Activated CD4-positive, alpha-beta T cell treated with anti-CD3 and anti-CD28 coated beads, Interleukin-2, amount 50 U/mL, for 24 hours (primary cell): ENCODE measurements at places on chromosomes 2 and 18.

DNA sequence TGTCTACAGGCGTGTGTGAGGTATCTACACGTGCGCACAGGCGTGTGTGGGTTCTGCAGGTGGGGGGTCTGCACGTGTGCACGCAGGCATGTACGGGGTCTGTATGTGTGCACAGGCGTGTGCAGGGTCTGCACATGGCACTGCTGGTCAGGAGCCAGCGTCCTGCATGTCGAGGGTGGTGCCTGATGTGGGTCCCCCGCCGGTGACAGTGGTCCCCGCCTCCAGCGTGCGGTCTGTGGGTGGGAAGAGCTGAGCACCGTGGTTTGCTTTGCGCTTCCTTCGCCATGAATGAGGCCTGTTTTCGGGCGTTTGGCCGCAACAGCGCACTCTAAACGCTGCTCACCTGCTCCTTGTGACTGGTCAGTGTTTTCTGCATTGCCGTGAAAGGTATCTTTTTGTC is 57.2 kb downstream of the CTDP1 start:
- no peak for DNase-seq

DNA sequence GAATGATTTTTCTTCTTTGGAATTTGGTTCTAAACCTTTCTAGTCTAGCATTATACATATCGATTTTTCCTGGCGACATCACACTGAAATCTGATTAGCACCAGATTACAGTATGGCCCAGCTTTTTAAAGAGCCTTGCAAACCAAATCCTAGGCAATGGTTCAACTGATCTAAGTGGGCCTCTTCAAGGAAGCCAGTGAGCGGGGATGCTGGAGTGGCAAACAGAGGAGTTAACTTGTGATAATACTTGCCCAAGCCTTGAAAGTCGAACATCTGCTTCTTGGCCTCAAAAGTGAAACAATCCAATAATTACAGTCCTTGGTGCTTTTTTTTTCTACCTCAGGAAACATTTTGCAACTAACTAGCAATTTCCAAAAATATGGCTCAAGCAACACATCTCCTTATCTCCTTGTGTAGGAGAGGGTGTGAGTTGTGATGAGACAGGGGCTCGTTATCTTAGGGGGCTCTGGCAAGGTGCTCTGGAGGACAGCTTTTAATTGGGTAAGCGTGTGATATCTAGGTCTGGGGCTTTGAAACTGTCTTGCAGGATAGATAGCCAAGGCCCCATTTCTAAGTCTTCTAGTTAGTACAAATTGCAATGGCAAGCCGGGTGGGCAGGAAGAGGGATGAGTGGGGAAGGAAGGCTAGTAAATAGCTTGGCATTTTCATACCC is 240.2 kb upstream of the CCDC68 start:
- no peak for DNase-seq

DNA sequence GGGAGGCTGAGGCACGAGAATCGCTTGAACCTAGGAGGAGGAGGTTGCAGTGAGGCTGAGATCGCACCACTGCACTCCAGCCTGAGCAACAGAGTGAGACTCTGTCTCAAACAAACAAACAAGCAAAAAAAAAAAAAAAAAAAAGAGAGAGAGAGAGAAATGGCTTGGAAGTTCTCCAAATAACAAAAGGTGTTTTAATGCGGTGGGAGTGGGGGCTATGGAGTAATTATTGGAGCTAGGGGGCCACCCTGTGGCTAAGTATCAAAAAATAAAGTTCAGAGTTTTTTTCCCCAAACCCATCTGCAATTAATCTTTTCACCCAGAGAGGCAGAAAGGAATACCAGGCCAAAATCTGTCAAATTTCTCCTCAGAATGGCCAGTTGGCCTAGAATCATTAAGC is 23.0 kb upstream of the CEP68 start:
- DNase-seq: no peak

GRCh38 chr2:239392688-239393387 is 8.0 kb downstream of the HDAC4 start:
- DNase-seq: no peak

GRCh38 chr2:212089873-212090272 is 448.7 kb downstream of the ERBB4 start:
- DNase-seq: no peak

DNA sequence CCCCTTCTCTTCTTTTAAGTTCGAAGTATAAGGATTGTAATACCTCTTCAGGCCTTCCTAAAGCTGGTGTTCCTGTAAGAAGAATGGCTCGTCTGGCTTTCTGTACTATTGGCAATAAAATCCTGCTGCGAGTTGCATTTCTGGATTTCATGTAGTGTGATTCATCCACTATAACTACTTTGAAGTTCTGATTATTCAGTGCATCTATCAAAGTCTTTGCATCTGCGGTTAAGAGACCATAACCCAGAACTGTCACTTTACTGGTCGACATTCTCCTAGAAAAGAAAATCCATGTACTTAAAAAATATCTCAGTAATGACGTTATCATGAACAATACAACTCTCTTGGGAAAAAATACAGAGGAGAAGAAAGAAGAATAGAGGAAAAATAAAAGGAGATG is 181.1 kb downstream of the ZRANB3 start:
- DNase-seq: no peak

DNA sequence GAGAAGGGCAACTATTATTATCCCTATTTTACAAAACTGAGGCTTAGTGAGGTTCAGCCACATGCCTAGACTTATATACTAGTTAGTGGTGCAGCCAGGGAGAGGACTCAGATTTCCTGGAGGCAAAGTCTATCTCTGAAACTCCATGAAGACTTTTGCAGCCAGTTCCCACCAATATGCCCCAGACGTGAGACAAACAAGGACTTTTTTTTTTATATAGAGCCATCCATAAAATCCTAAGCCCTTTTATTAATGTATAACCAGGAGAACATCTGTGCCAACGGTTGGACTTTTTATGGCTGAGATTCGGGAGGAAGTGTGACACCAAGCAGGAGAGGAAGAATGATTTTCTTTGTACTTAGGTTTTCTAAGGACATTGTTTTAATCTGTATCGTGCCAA is 29.9 kb downstream of the LIPG start:
- DNase-seq: no peak

- no peak for DNase-seq
Observed at GRCh38 chr2:59575191-59575590, 978.3 kb downstream of the BCL11A start.

DNA sequence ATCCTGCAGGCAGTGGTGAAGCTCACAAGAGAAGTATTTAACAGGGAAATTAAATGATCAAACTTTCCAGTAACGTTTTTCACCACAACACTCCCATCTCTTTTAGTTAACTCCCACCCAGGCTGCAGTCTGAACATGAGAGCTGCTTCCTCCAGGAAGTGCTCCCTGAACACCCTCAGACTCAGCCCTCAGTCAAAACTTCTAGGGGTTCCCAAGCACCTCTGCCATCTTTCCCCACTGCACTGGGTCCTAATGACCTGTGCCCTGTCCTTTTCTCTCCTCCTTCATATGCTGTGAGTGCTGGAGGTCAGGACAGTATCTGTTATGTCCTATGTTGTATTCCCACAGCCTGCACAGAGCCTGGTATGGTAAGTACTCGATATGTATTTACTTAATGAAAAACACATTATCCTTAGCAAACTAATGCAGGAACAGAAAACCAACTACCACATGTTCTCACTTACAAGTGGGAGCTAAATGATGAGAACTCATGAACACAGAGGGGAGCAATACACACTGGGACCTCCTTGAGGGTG is 49.2 kb upstream of the ASPRV1 start:
- DNase-seq: no peak
